Osteocyte (in vitro differentiated cells): ENCODE measurements at places on chromosomes 1 and 21. TPM values are rescaled to one million over a fixed set of nuclear protein-coding genes. Genes with fewer than 3 reads are reported as not detected.

DNA sequence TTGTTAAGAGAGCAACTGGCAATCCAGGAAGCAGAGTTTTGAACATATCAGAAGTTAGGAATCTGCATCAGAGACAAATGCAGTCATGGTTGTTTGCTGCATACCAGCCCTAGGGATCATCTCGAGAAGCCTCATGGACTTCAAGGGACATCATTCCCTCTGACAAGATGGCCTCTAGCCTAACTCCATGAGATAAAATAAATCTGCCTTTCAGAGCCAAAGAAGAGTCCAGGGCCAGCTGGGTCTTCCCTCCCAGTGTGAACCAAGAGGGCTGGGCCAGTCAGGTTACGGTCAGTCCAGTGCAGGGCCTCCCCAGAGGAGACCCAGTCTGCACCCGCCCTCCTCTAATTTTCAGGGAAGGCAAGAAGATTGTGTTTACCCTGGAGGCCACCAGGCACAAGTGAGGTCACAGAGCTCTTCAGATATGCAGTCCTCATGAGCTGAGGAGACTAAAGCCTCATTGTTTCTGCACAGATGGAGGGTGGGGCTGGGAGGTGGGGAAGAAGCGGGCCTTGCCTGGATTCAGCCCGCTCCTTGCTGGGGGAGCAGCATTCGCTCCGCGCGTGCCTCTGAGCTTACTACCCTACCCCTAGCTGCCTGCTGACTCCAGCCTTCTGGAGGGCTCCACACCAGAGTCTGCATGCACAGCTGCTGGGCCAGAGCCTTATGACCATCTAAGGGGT, 52.8 kb downstream of the CAPN2 start:
- no peak for DNase-seq

GRCh38 chr21:33651965-33652680, 9.8 kb downstream of the ITSN1 start:
- DNase-seq = no peak

- no peak for DNase-seq
Measured at GRCh38 chr1:240562111-240562590, 49.8 kb downstream of the GREM2 start.

DNA sequence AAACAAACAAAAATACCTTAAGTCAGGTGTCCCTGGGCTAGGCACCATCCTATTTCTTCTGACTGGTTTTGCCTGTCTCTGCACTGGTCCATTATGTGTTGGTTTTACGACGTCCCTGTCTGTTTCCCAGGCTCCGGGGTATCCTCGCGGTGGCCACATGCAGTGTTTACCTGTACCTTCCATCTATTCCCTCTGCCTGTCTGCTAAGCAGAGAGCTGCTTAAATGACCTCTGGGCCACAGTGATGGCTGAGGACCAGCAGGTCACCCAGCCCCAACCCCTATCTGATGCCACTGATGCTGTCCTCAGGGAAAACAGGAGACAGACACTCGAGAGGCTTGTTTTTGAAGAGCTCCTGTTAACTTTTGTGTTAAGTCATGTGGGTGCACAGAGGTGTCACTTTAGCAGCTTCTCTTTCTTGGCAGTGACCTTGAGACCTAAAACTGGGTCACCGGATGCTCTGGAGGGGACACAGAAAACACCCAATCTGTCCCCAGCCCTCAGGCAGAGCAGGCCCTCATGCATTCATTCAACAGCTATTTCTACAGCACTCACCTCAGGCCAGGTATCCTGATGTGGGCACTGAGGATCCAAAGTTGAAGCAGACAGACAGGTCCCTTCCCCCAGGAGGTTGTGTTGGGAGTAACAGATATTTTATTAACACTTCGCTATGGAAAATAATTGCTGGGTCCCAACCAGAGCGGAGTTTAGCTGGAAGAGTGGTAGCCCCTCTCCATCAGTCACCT, 4.4 kb upstream of the EFHD2 start:
- DNase-seq = no peak

CELA2B gene
- total RNA-seq = not detected in 2 replicates

GRCh38 chr1:245154429-245155271, at the start of gene KIF26B:
Gene KIF26B, plus strand, starts transcription at chr1:245154985. Its CDS starts 440 bp downstream, at chr1:245155425.
- no peak for DNase-seq

GSTM1 gene
- 6.4 and 7.8 TPM in 2 replicates for total RNA-seq

HES3 gene
- not detected in 2 replicates for total RNA-seq

DNA sequence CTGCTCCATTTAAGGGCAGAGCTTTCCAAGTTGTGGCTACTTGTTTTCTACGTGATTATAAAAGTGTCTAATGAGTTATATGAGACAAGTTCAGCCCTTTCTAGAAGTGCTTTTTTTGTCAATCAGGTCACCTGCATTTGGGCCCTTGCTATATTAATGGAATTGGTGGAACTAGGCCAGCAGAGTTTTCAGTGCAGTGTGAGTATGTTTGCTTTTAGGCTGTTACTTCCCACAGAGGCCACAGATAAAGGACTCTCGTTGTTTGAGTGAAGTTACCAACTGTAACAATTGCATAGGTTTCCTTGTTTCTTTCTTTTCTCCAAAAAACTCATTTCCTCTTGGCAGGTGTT, 10.9 kb downstream of the SMAP2 start:
- no peak for DNase-seq

DNA sequence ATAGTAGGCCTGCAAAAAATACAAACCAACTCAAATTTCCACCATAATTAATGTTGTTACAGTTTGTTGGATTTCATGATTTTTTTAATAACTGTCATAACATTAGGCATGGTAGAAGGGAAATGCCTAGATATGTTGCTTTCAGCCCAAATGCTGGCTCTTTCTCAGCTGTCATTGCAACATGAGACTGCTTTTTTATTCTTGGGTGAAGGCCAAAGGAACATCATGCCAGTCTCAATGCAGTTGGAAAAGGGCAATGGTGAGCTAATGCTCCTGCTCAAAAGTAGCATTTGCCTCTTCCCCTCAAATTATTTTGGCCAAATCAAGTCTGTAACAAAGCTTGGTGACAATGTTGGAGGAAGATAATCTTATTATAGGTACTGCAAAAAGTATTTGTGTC, 877.7 kb upstream of the PRMT6 start:
- DNase-seq = no peak

DNA sequence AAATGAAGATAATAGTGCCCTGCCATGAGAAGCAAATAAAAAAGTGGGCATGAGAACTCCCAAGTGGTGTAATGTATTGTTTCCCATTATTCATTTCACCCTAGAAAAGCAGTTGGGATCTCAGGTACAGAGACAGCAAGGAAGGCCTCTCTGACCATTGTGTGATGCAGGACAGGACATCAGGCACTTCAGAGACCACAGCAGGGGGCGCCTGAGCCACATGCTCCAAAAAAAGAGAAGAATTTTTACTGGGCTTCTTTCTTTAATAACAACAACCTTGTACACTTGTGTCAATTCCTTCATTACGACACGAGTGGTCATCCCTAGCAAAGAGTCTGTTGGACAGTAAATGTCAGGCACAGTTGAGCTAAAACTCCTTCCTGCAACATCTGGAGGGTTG, 533.3 kb downstream of the OMA1 start:
- DNase-seq = no peak

PGLYRP3 gene
- not detected in 2 replicates for total RNA-seq

GRCh38 chr1:204417074-204417997, 5.7 kb upstream of the PPP1R15B start:
- peak; percentile 63 for DNase-seq

GRCh38 chr1:152487871-152488270, 22.7 kb upstream of the LCE5A start:
- no peak for DNase-seq

DNA sequence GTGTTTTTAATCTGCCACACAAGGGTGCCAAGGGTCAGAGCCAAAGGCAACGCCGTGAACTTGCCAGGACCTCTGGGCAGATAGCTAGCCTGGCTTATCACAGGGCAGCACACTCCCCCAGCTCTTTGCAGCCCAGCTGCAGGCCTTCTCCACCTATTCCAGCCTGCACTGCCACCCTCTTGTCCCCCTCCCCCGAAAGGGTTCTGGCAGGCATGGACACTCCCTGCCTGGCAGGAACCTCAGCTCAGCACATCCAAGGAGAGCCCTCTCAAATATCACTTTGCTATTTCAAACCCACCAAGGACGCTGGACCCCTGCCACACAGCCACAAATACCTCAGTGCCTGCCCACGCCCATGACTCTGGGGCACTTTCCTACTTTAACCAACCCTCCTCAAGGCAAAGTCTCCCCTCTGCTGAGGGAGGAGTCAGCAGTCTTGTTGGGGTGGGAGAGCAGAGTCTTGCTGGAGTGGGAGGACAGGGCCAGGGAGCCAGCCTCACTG, 9.1 kb downstream of the SSBP3 start:
- no peak for DNase-seq

CA6 gene
- not detected in 2 replicates for total RNA-seq

C1orf52 gene
- 30.8 and 32.2 TPM in 2 replicates for total RNA-seq

- peak; percentile 53 for DNase-seq
Measured at GRCh38 chr1:34656731-34657130, 98.1 kb upstream of the GJB5 start.

GRCh38 chr1:90717665-90718410, 736 bp upstream of the BARHL2 start:
- no peak for DNase-seq

- peak; percentile 75 for DNase-seq
Measured at GRCh38 chr1:201255479-201256362, 27.6 kb upstream of the PKP1 start.

GRCh38 chr1:156638189-156638985, 3.5 kb upstream of the BCAN start:
- DNase-seq = no peak

DNA sequence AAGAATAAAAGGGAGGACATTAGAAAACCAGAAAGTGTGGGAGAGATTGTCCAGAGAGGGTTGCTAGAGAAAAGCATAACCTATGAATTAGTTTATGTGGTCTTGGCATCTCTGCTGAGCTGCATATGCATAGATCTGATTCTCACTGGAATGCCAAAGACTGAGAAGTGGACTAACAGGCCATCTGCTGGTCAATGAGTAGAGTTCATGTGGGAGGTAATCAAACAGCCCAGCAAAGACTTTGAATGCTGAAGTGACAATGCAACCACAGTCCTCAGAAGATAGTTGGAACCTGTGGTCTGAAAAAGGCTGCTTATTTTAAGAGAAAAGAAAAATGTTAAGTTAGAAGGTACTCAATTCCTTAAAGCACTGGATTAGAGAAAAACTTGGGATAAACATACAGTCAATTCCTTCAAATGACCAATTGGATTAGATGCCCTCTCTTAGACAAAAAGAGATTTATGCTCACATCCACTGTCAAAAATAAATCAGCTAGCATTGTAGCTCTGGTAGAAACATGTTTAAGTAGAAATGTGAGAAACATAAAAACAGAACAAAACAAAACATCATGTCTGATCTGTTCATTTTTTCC, 382.8 kb downstream of the AMY1C start:
- no peak for DNase-seq

FAAH gene
- total RNA-seq = 12.2 and 15.3 TPM in 2 replicates

- DNase-seq = no peak
Measured at GRCh38 chr1:231808116-231808515, 181.5 kb downstream of the DISC1 start.

WNT9A gene
- 4.8 and 4.9 TPM in 2 replicates for total RNA-seq

- DNase-seq = peak; percentile 59
Measured at GRCh38 chr1:160367934-160368923, 1.4 kb downstream of the NHLH1 start.

- DNase-seq = no peak
Measured at GRCh38 chr1:209761011-209761635, 5.3 kb downstream of the TRAF3IP3 start.

GRCh38 chr1:27380766-27381733, 2.1 kb downstream of the CD164L2 start:
- DNase-seq = no peak

DNA sequence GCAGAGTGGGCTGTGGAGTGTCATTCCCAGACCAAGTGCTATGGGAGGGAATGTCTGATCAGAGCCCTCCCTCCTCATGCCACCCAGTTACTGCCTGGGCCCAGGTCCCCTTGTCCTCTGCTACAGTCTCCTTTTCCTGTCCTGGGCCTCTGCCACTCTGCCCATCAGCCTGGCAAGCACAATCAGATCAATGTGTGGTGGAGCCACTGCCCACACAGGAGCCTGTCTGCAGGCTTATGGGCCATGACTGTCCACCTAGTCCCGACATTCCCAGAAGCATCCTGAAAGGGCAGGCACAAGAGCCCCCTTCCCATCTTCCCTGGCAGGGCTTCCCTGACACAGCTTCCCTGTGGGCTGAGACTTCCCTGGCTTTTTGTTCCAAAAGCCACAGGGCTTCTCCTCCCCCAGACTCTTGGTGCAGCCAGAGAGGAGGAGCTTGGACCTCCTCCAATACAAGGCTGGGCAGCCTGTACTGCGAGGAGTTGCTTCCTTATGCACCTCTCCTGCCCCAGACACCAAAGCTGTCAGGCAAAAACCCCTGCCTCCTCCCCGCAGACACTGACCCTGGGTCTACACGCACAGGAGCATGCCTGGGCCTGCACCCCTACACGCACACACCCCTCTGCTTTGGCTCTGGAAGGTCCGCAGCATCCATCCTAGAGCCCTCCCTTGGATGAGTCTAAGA, 29.2 kb upstream of the CNTN2 start:
- no peak for DNase-seq

IGSF5 gene
- total RNA-seq = not detected in 2 replicates

CNST gene
- total RNA-seq = 26.8 and 32.9 TPM in 2 replicates

RCC1 gene
- total RNA-seq = 22.9 and 25.0 TPM in 2 replicates

DNA sequence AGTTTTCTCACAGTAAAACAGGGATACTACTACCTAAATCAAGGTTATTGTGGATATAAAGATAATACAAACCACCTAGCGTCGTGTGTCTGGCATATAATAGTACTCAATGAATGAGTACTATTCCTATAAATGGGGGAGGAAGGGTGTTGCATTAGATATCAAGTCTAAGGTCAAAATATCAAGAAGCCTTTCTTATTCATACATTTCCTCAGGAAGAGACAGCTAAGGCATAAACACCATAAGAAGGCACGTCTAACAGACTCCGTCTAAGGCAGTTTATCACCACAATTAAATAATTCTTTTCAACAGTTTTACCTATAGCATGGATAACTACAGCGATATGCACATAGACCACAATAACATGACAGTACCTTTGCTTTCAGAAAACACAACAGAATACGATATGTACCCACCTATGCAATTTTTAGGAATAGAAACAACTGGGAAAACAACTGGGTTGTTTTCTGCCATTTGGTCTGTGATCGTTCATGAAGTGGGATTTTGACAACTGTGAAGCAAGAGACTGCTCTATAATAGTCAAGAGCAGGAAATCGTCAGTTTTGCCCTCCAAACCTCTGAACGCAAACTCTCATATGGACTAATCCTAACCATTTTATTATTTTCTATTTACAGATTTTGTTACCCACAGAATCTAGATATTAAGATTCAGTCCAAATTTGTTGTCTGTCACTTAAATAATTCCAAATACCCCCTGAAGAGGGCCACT, 53.1 kb downstream of the HNRNPR start:
- no peak for DNase-seq

GRCh38 chr1:158153746-158154444, 26.8 kb upstream of the CD1D start:
- no peak for DNase-seq
